ENCODE measurements at places on chromosomes 5 and 9.

GRCh38 chr9:132216861-132217619, 55.2 kb downstream of the NTNG2 start:
- DNase-seq: no peak

- DNase-seq: no peak
These were observed 58.8 kb downstream of the CAAP1 start for GRCh38 chr9:26833792-26834191.

DNA sequence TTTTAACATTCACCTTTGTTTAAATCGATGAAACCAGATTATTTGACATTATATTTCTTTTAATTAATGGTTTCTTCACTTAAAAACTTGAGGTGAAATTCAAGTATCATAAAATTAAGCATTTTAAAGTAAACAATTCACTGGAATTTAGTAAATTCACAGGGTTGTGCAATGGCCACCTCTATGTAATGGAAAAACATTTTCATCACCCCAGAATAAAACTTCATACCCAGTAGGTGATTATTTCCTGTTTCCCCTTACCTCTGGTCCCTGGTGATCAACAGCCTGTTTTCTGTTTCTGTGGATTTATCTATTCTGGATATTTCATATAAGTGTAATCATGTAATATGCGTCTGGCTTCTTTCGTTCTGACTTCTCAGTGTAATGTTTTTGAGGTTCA, 27.2 kb downstream of the HSPA4 start:
- no peak for DNase-seq

DNA sequence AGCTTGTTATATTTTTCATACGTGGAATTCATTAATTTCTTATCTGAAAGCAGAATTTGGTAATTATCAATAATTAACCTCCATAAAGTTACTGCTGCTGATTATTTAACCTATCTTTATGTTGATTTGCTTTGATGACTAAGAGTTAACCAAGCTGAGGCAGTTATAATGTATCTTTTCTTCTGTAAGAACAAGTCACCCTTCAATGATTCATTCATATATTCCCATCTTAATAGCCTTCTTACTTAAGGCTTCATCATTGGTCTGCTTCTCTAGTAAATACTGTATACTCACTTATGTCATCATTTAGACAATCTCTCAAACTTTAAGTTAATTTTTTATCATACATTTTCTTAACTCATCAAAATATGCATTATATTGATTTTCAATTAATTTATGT, 592.2 kb downstream of the ANXA1 start:
- no peak for DNase-seq

- DNase-seq: no peak
These were observed 40.9 kb downstream of the STX17 start for GRCh38 chr9:99947395-99947794.

- no peak for DNase-seq
These were observed 242.2 kb downstream of the SMARCA2 start for GRCh38 chr9:2257248-2257929.

DNA sequence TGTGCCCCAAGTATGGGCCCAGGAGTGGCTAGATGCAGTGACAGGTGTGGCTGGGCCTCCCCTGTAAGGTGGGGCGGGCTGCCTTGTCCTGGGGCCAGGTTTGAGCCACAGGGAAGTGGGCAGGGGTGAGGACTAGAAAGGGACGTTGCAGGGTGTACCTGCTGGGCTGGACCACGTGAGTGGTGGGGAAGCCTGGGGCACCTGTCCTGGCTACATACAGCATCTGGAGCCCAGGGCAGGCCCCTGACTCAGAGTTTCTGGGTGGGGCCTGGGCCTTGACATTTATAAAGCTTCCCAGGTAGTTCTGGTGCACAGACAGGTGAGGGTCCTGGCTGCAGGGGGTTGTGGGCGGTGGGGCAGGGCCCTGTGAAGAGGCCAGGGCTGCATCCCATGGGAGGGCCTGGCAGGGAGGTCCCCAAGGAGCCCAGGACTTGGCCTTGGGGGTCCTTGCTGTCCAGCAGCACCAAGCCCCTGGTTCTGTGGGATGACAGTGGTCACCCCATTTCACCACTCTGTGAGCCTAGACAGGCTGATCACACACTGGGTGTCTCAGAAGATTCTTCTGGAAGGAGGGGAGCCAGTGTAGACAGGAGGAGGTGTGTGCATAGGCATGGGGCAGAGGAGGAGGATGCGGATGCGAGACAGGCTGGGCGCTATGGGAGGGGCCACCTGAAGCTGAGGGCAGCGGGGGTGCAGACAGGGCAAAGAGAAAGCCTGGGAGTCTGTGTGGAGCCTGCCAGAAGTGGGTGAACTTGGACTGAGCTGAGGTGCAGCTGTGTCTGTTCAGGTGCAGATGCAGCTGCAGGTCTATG, 94.0 kb downstream of the PHF2 start:
- no peak for DNase-seq

- DNase-seq: no peak
These were observed 38.3 kb downstream of the FAM78A start for GRCh38 chr9:131237931-131238401.

DNA sequence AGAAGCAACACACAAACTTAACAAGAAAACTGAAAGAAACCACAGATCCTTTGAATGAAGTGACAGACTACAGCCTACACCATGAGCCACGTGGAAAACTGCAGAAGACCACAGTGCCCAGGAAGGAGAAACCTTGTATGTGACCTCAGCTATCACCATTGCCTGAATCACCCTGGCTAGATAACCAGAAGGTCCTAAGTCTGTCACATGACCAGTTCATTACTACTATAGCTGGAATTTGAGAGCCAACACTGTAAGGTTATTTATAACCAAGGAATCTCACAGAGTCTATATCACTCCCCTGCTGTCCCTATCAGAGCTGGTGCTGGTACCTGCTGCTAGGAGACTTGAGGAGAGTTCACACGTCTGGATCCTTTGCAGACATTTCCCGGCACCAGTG, 90.3 kb upstream of the FBXL17 start:
- no peak for DNase-seq

- DNase-seq: no peak
These were observed 238.3 kb upstream of the EDIL3 start for GRCh38 chr5:84623019-84623418.

DNA sequence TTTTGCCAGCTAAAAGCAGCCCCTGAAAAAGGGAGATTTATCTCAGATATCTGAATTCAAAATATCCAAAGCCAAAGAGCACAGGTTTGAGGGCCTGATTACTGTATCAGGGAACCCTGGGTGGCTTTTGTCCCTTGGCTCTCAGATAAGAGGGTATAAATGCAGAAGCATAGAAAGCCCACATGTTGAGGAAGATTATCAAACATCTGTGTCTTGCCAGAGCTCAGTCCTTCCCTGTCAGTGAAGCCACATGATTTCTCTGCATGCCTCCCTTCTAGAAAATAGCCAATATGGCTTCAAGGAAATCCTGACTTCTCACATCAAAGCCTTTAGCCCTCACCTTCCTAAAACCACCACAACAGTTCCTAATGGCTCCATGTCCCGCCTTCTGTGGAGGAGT, 408.0 kb upstream of the DMAC1 start:
- no peak for DNase-seq

- DNase-seq: no peak
These were observed 31.7 kb downstream of the ITK start for GRCh38 chr5:157212307-157212706.

DNA sequence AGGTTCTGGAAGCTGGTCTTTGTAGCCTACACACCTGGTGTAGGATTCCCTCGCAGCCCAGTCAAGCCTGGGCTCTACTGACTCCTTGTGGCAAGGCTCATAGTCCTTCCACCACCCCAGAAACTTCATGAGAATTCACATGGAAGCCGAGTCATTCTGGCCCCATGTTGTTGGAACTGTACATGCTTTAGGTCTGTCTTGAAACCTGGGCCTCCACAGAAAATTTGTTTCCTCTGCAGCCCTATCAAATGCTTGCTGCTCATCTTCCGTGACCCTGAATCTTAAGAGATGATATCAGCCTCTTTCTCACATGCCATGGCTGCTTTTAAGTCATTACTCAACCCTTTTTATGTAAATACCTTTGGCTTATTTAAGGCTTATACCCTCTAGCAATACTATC, 113.4 kb upstream of the GRHPR start:
- no peak for DNase-seq

DNA sequence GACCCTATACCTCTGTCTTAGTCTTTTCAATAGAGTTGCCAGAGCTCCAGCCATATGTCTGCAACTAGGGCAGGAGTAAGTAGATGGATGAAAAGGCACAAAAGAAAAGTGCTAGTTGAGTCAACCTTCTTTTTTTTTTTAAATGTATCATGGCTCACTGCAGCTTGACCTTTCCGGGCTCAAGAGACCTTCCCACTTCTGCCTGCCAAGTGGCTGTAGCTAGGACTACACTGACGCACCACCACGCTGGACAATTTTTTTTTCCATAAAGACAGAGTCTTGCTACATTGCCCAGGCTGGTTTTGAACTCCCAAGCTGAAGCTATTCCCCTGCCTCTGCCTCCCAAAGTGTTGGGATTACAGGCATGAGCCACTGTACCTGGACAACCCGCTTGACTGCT, 27.3 kb downstream of the FOXE1 start:
- no peak for DNase-seq

- DNase-seq: no peak
These were observed 1.9 kb upstream of the SNAPC3 start for GRCh38 chr9:15420796-15421195.

GRCh38 chr9:109463924-109464625, 34.0 kb downstream of the PTPN3 start:
- no peak for DNase-seq

GRCh38 chr5:138724470-138725146, 28.6 kb upstream of the CTNNA1 start:
- peak; percentile 33 for DNase-seq

DNA sequence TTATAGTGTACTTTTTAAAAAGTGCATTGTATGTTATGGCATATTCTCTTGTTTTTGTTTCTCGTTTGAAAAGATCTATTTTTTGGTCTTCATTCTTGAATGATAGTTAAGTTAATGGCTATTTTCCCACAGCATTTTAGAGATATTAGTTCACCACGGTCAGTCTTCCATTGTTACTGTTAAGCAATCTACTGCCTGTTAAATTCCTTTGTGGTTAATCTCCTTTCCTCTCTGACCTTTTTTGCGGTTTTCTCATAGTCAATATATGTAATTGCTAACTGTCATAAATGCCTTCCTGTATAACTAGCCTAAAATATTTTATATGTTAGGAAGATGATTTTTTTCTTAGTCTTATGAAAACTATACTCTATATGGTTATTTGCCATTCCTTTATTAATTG, 250.8 kb upstream of the FBXL7 start:
- no peak for DNase-seq

GRCh38 chr5:54539001-54539400, 21.4 kb downstream of the SNX18 start:
- no peak for DNase-seq

GRCh38 chr5:72634444-72634843, 127.2 kb upstream of the ZNF366 start:
- DNase-seq: no peak

- DNase-seq: no peak
These were observed 1.4 kb downstream of the SAP30L start for GRCh38 chr5:154447089-154447725.

DNA sequence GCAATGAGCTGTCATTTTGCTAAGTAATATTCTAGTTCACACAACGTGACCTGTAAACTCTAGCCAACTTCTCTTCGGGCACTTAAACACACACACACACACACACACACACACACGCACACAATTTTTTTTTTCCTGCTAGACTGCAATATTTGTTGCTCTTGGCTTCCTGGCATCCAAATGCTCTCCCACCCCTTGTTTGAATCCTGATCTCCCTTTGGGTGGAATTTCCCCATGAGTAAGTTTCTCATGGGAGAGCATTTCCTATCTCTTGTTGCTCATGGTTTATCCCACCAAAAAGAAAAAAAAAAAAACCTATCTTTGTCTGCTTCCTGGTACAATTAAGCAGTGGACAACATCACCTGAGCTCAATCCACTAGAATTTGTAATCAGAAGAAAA, 54.7 kb upstream of the TSLP start:
- DNase-seq: no peak

DNA sequence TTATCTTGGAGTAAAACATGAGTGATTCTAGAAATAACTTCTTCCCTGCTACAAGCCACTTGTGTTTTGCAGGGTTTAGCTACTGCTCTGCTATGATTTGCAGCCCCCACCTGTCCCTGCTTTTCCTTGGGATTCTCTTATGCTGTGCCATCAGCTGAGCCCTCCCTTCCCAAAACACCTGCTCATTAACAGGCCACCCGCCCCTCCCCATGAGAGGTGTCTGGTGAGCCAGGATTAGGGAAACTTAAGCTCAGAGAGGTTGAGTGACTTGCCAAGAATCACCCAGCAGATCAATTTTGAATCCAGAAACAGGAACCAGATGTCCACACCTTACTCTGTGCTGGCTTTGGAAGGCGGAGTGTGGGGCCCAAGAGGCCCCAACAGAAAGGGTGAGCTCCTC, 111.7 kb upstream of the CXCL14 start:
- no peak for DNase-seq

DNA sequence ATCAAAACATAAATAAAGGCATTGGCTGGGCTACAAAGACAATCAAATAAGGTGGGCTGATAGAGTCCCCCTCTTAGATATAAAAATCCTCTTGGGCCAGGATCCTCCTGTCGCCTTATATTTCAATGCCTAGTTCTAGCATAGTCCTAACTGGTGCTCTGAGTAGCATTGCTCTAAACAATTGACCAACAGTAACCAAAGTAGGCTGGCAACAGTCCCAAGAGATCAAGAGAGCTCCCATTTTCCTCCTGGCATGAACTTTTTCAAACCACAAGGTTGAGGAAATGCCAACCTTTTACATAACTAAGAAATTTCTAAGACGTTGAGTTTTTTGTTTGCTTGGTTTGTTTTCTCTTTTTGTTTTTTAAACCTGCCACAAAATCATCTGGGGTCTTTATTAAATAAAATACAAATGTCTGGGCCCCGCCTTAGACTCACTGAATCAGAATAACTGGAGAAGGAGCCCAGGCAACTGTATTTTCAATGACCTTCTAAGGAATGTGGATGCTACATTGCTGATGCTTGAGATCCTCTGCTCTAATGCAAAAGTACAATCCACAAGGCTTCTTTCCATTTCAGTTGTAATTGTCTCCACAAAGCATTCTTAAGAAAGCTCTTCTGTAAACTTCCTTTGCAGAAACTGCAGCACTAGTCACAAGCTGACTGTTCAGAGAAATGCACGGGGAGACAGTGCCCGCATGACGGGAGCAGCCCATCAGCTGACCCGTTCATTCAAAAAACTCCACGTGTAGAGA, 2.9 kb downstream of the SLC45A2 start:
- no peak for DNase-seq

DNA sequence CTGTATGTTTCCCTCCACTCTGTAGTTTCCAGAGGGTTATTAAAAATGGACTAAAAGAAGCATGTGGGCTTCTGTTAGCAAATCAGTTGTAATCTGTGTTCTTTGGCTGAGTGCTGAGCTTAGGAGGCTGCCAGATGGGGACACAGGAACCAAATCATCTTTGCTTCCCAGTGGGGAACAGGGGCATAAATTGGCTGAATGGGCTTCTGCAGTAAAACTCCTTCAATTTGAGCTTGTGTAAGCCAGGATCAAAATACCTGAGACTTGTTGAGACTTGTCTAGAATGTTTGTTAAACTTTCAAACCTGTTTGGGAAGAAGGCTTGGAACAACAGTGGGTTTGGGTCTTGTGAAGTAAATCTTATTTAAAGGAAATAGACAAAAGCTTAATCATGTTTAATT, 32.2 kb upstream of the TNFAIP8 start:
- DNase-seq: no peak

- no peak for DNase-seq
These were observed 49.2 kb upstream of the ABCA1 start for GRCh38 chr9:104977168-104977567.

Data from globus pallidus (tissue), 1 donor.